ENCODE measurements at places on chromosomes 16 and 17. TPM values are rescaled to one million over a fixed set of nuclear protein-coding genes. Genes with fewer than 3 reads are reported as not detected.

DNA sequence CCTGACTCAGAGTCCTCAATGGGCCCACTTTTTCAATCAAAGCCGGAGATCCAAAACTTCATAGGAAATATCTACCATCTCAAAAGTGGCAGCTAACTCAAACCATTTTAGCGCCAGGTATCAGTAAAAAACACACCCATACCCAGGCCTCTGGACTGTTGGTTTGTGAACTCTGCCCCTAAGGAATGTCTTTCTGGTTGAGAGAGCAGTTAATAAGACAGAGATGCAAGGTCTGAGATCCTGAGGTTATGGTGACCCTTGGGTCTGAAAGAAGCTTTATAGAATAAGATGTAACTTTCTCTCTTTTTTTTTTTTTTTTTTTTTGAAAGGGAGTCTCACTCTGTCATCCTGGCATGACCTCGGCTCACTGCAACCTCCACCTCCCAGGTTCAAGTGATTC is 350.5 kb downstream of the SOX9 start:
- no peak for DNase-seq

DNA sequence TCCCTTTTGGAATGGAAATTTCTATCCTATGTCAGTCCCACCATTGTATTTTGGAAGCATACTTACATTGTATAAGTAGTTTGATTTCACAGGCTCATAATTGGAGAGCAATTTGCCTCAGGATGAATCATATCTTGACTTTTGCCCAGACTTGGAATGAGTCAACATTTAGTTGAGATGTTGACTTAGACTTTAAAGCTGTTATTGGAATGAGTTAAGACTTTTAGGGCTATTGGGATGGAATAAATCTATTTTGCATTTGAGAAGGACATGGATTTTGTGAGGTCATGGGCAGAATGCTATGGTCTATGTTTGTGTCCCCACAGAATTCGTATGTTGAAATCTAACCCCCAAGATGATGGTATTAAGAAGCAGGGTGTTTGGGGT is 12.2 kb upstream of the ZNF594 start:
- no peak for DNase-seq

- peak; percentile 31 for DNase-seq
These were observed 13.8 kb downstream of the CHST6 start for GRCh38 chr16:75481475-75481874.

DNA sequence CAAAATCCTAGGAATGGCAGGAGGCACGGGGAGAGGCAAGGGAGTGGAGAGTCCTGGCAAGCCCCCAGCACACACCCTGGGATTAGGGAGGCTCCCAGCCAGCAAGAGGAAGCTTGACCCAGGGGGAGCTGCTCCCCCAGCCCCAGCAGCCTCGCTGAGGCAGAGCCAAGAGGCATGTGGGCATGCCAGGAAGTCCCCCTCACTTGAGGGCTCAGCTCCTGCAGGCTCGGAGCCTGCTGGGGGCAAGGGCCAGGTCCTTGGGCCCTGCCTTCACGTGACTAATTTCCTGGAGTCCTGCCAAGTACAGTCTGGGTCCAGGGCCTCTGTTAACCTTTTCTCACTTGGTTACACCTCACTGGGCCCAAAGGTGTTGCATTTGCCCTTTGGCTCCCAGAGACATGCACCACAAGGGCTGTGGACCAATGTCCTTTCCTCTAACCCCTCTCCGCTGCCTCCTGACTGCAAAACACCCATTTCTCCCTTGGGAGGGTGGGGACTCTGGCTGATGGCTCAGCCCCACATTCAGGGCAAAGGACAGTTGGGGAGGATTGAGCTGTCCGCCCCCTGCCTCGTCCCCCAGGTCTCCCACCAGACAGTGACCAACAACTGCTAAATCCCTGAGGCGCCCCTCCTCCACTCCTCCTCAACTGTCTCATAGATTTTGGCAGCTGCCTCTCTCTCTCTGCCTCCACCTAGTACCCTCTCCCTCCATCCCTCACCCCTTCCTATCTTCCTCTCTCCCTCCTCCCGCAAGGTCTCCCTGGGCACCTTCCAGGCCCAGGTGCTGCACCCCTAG is 4.4 kb upstream of the SLC47A2 start:
- DNase-seq: no peak

GRCh38 chr16:68073902-68074760 is 11.0 kb upstream of the NFATC3 start:
- DNase-seq: no peak

DNA sequence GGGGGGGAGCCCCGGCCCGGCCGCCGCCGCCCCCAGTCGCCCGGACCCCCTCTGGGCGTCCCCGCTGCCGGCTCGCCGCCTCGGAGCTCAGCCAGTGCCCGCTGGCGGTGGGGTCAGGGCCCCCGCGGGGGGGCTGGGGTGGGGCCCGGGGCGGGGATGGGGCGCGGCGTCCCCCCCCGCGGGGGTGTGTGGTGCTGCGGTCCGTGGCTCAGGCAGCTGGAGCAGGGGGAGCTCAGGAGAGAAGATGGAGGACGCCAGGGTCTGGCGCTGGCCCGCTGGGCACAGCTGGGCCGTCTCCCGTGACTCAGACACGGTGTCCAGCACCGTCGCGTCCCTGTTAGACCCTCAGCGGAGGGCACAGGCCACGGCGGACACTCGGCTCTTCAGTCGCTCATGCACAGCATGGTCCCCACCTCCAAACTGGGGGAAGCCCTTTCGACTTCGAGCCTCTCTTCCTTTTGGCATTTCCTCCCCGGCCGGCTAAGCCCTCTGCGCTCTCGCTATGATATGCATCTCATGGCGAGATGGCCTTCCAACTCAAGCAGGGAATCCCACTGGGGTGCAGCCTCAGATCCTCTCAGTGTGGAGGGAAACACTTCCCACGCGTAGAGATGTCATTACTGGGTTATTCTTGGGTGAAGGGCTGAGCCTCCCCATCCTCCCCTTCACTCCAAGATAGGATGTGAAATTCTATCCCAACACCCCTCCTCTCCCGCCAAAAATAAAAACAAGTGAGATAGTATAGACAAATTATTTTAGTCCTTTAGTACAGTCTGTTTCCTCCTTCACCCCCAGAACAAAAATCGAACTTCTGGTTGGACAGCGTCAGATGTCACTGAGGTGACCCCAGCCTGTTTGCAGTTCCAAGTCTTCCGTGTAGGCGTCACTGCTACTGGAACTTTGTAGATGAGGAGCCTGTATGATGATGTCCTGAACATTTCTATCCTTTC is 522 bp upstream of the VEZF1 start:
- DNase-seq: peak; percentile 71

GRCh38 chr16:4110680-4111079 is 5.6 kb downstream of the ADCY9 start:
- no peak for DNase-seq

GRCh38 chr16:84917492-84917891 is 93.8 kb downstream of the ZDHHC7 start:
- no peak for DNase-seq

- DNase-seq: peak; percentile 76
These were observed 67.1 kb downstream of the CLEC18A start for GRCh38 chr16:70018254-70018653.

PIK3R6 gene
- total RNA-seq: not detected

TSNAXIP1 gene
- 0.47 TPM for total RNA-seq

ZPBP2 gene
- not detected for total RNA-seq

CTU2 gene
- 11.6 TPM for total RNA-seq

KCNH6 gene
- 0.05 TPM for total RNA-seq

All from dermis blood vessel endothelial cell (primary cell).